ENCODE measurements at places on chromosomes 5 and 9. TPM values are rescaled to one million over a fixed set of nuclear protein-coding genes. Genes with fewer than 3 reads are reported as not detected.

- no peak for DNase-seq
Measured at GRCh38 chr5:14190194-14191164, 47.3 kb downstream of the TRIO start.

- DNase-seq: no peak
Measured at GRCh38 chr5:93300309-93300923, 280.6 kb downstream of the NR2F1-AS1 start.

- no peak for DNase-seq
Measured at GRCh38 chr5:159902444-159903121, 13.7 kb upstream of the ADRA1B start.

- DNase-seq: no peak
Measured at GRCh38 chr5:110255194-110255593, 471.3 kb downstream of the TMEM232 start.

DNA sequence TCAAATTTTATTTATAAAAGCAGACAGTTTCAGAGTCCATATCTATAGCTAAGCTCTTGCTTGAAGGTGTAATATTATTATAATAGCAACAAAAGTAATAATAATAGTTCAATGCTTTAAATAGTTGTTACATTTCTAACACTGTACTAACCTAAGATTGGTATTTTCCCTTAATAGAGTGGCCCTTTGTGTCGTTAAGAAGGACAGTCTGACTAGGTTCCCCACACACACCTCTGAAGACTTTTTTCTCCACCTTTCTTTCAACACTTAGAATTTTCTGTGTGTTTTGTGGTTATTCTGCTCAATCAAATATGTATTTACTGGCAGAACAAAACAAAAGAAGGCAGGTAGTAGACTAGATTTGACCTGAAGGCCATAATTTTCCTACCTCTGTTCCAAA, 223.2 kb upstream of the ACO1 start:
- DNase-seq: no peak

Gene FRMPD1
- not detected for total RNA-seq

Gene C5orf47
- total RNA-seq: not detected

Gene HIGD2A
- total RNA-seq: 104 TPM

Gene RASGEF1C
- not detected for total RNA-seq
